ENCODE measurements at places on chromosomes 13 and 19.

DNA sequence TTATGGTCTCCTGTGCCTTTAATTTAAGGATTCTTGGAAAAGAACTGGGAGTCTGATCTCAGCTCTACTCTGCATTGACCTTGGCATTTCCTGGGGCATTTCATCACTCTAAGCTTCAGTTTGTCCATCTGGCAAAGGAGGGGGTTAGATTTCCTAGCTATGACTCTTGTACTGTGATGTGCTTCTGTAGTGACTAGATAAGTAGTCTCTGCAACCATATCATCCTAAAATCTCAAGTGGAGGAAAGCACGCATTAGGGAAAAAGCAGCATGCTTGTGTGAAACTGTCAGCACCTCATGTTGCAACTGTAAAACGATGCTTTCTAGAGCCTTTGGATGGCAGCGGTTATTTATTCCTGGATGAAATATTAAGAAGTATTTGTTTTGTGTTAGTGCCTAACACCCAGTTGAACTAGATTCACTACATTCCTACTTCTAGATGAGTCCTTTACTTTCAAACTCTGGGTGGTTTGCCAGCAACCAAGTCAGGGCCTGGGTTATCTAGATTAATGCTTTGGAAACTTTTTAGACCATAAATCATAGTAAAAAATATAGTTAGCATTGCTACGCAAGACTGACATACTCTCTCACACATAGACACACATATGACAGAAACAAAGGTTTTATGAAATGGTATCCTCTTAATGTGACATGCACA is 6.8 kb downstream of the WDFY2 start:
- no peak for DNase-seq

- no peak for DNase-seq
Observed at GRCh38 chr19:3732108-3732507, 23.9 kb downstream of the TJP3 start.

GRCh38 chr19:35329323-35329722 is 336 bp downstream of the CD22 start:
- no peak for DNase-seq

GRCh38 chr13:57224414-57224813 is 57.4 kb downstream of the PRR20E start:
- no peak for DNase-seq

GRCh38 chr13:36666477-36667229 is 7.2 kb upstream of the SERTM1 start:
- DNase-seq, result no peak

DNA sequence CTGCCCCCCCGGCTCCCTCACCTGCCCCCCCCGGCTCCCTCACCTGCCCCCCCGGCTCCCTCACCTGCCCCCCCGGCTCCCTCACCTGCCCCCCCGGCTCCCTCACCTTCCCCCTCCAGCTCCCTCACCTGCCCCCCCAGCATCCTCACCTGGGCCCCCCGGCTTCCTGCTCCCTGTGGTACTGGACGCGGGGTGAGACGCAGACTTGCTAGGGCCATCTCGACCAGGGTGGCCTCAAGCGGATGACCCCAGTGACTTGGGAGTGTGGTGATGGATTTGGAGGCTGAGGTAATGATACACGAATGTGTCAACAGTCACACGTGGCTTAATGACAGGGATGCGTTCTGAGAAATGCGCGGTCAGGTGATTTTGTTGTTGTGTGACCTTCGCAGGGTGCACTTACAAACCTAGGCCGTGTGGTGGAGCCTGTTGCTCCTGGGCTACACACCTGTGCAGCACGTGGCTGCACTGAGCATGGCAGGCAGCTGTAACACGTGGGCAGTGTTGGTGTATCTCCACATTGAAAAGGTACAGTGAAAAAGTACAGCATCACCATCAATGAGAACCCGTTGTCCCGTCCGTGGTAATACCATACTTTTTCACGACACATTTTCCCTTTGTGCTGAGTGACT is 197.8 kb downstream of the TEX29 start:
- no peak for DNase-seq

DNA sequence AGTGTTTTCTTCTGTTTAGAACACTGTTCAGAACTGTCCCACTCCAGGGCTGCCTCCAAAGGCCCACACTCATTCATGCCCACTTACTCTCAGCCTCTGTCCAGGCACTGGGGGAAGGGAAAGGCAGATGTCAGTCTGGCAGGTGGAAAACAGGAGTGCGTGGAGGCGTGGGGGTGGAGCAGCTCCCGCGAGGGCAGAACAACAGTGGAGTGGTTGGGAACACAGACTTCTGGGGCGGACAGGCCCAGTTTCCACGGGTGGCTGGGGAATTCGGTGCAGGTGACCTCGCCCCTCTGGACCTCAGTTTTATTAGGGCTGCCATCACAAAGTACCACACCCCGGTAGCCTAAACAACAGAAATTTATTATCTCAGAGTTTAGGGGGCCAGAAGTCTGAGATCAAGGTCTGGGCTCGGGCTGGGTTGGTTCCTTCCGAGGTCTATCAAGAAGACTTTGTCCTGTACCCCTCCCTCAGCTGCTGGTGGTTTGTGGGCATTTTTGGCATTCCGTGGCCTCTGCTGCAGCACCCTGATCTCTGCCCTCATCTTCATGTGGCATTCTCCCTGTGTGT is 59.7 kb downstream of the SIPA1L3 start:
- DNase-seq, result no peak

- DNase-seq, result no peak
Observed at GRCh38 chr19:19181488-19181998, 10.4 kb downstream of the BORCS8 start.

GRCh38 chr13:20704459-20705069 is 1.1 kb downstream of the IL17D start:
- DNase-seq, result no peak

GRCh38 chr13:43959291-43959690 is 79.6 kb downstream of the LACC1 start:
- no peak for DNase-seq

DNA sequence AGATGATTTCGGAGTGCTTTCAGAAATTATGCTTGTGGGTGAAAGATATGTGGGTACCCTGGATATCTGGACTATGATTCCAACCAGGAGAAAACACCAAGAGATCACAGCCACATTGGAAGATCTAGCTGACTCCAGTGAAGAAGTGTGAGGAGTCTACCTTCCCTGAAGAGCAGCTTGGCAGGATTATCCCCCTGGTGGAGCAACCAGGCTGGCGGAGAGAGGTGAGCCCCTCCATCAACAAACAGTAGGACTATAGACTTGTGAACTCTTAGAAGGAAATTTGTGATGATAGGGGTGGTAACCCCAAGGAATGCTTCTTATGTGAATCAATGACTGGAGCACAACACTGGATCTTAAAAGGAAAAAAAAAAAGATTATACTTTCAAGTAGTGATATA is 47.8 kb upstream of the DIAPH3 start:
- no peak for DNase-seq

DNA sequence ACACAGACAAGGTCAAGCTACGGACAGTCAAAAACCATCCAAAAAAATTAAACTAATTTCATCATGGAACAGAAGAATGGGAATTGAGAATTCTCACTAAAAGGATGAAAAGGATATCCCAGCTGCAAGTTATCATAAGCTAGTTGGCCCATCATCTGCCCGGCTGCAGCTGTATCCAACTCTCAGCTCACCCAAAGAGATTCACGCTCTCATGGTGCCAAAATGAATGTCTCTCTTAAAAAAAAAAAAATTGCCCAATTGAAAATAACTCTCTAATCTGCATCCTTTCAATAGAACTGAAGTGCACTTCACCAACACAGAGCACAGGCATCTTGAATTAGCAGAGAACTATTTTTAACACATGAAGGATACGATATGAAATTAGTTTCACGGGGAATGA is 20.0 kb downstream of the ENOX1 start:
- no peak for DNase-seq

GRCh38 chr19:53389978-53390377 is 5.0 kb upstream of the ZNF765 start:
- DNase-seq, result no peak

DNA sequence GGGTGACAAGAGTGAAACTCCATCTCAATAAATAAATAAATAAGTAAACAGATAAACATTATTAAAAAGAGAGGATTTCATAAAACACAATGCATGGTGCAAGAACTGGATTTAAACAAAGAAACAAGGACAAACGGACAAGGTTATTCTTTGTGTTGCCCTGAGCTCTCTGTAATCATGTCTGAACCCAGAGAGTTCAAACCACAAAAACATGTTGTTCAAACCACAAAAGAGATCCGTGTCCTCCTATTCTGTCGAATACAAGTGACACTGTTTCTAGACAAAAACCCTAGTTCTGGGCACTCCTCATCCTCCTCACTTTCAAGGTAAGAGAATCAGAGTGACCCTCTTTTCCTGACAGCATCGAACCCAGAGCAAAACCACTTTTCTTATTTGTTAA is 4.6 kb upstream of the TPRX2 start:
- no peak for DNase-seq

DNA sequence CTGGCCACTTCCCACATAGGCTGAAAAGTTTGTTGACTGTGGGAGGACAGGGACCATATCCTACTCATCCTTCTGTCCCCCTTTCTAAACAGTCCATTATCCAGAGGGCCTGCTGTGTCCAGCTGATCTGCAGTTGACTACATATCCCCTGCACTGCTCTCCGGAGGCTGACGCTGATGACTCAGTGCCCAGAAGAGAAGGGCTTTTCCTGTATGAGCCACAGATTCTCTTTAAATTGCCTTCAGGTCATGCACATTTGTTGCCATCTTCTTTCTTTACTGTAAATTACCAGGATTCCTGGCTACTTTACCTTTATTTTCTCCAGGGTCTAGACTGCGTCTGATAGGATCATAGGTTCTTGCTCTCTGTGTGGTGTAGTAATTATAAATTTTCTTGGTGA is 125.2 kb downstream of the LACC1 start:
- DNase-seq, result no peak

DNA sequence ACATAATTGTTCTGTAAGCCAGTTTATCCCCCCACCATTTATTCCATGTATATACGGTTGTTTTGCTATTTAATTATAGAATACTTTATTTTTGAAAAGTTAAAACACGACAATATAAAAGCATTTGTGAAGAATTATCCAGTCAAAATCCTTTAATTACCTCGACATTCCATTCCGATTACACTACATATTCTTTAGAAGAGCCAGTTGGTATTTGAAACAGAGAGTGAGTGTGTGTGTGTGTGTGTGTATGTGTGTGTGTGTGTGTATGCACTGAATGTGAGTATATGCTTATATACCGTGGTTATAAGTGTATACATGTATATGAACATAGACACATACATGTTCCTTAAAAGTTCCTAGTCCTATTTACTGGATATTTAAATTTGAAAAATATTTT is 87.8 kb upstream of the KLF5 start:
- no peak for DNase-seq

GRCh38 chr19:29479941-29480340 is 45.9 kb upstream of the VSTM2B start:
- DNase-seq, result no peak

DNA sequence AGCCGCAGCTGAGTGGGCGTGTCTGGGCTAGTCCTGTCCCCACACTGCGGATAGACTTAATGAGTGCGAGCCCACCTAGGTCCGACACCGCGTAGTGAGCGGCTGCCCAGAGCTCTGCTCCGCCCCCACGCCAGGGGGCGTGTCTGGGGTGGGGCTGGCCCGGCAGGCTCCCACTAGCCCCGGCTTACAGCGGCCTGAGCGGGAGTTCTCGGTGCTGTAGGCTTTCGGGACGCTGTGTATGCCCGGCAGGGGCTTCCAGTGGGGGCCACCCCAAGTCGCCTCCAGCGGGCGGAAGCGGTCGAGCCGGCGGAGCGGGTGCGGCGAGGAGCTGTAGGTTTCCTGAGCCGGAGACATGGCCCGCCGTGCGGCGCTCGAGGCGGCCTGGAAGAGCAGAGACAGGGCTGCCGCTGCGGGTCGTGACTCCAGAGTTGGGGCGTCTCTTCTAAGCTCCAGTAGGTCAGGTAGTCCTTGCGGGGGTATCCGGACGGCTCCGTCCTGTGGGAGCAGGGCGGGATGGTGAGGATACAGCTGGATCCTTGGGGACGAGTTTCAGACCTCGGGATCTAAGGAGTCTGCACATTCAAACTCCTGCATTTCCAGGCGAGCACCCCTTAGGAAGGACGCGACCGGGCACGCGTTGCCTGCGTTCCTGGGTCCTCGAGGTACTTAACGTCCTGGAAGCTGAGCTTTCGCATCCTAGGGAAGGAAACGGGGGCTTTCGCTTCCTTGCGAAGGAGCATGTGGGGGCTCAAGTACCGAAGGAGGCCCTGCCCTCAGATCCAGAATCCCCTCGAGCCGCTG is 1.2 kb downstream of the CGB7 start:
- DNase-seq, result peak; percentile 21

DNA sequence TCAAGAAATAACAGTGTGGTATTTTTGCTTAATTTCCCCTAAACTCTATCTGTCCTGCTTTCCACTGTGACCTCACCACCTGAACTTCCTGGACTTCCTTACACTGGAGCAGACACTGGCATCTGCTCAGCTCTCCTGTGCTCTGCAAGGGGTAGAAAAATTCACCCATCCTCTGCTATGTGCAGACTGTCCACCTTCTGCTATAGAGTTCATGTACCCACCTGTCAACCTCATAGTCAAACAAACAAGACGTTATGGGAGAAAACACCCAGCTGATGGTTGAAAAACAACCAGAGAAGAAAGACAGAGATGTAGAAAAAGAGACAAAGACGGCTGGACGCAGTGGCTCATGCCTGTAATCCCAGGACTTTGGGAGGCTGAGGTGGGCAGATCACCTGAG is 12.2 kb downstream of the LAIR1 start:
- DNase-seq, result no peak

- DNase-seq, result no peak
Observed at GRCh38 chr13:24081387-24081786, 79.1 kb upstream of the SPATA13 start.

DNA sequence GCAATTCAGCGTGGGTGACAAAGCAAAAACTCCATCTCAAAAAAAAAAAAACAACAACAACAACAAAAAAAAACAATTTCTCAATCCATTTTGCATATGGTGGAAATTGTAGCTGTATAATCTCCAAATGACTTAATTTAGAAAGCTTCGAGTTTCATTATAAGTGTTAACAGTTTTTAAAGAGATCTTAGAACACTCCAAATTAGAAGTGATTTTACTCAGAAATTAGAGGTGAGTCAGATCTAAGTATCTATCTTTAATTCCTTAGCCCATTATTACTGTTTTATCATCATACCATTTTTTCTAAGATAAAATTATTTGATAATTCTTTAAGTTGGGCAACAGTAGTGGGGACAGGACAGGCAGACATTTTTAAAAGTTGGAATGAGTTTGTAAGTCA is 60.5 kb downstream of the ZMYM2 start:
- DNase-seq, result no peak

DNA sequence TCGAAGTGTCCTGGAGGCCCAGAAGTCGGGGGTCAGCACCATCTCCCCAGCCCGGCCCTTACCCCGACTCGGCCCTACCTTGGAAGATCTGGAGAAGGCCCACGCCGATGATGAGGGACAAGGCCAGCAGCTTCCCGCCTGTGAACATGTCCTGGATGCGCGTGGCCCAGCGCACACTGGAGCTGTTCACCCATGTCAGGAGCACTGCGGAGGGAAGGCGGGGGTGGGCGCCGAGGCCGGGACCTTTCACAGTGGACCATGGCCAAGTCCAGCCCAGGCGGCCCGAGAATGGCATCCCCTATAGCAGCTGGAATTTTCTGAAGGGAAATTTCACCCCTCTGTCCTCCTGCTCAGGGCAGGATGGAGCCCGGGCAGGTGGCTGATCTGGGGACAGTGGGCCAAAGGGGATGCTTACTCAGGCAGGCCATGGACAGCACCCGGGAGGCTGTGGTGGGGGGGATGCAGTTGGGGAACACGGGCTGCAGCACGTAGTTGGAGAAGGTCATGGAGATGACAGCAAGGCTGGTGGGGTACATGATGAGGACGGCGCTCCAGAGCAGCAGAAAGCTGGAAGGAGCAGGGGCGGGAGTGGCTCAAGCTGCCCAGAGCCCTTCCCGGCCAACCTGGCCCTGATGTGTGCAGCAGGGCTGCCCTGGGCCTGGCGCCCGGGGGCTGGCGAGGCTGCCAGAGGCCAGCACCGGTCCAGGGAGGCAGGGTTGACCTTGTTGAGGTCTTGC is 13.0 kb downstream of the SLC7A10 start:
- no peak for DNase-seq
